ENCODE measurements at places on chromosomes 16 and 17. TPM values are rescaled to one million over a fixed set of nuclear protein-coding genes. Genes with fewer than 3 reads are reported as not detected.

Gene CBX8
- 5.4 TPM for total RNA-seq

Gene CA5A
- not detected for total RNA-seq

- no peak for DNase-seq
- H3K36me3 ChIP-seq: no peaks in the 10 kb centered on the region
- H3K4me3 ChIP-seq: no peak overlapping the region
- peaks cover 2% of the 10 kb centered on the region for H3K27me3 ChIP-seq
- H3K27ac ChIP-seq: no peak overlapping the region
Observed at GRCh38 chr17:73571511-73572130, 72.6 kb downstream of the SDK2 start.

DNA sequence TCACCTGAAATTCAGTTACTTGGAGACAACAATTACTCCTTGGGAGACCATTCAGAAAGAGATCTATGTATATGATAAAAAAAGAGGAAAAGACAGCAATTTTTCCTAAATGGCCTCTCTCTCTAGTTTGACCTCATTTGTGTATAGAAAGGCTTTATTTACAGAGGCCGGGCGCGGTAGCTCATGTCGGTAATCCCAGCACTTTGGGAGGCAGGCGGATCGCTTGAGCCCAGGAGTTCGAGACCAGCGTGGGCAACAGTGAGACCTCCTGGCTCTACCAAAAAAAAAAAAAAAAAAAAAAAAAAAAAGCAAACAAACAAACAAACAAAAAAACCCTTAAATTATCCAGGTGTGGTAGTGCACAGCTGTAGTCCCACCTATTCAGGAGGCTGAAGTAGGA lies 20.7 kb downstream of the GRB2 start:
- no peak overlapping the region for H3K4me3 ChIP-seq
- no peak overlapping the region for H3K27ac ChIP-seq
- DNase-seq: peak; percentile 40
- H3K27me3 ChIP-seq: no peaks in the 10 kb centered on the region
- H3K4me1 ChIP-seq: peaks cover 3% of the 10 kb centered on the region
- H3K36me3 ChIP-seq: peaks cover 22% of the 10 kb centered on the region

DNA sequence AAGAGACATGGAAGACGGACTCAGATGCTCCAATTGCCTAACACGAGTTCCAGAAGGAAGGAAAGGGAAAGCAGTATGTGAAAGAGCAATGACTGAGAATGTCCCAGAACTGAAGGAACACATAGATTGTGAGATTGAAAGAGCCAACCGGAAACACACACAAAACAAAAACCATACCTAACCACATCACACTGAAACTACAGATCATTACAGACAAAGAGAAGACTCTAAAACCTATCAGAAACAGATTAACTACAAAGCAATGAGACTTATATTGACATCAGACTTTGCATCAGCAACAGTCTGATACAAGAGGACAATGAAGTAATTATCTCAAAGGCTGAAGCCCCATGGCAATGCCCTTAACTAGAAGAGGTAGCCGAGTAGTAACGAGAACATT lies 45.6 kb upstream of the CLEC18B start:
- no peaks in the 10 kb centered on the region for H3K27me3 ChIP-seq
- H3K4me1 ChIP-seq: no peaks in the 10 kb centered on the region
- H3K36me3 ChIP-seq: peaks cover 86% of the 10 kb centered on the region
- H3K4me3 ChIP-seq: no peak overlapping the region
- DNase-seq: no peak
- no peak overlapping the region for H3K27ac ChIP-seq

GRCh38 chr17:80372922-80373570 lies 41.9 kb upstream of the ENDOV start:
- DNase-seq: no peak
- no peak overlapping the region for H3K4me3 ChIP-seq
- H3K27ac ChIP-seq: no peak overlapping the region
- H3K36me3 ChIP-seq: peaks cover 80% of the 10 kb centered on the region
- peaks cover 16% of the 10 kb centered on the region for H3K4me1 ChIP-seq
- no peaks in the 10 kb centered on the region for H3K27me3 ChIP-seq

- no peak for DNase-seq
- no peak overlapping the region for H3K4me3 ChIP-seq
- H3K27ac ChIP-seq: no peak overlapping the region
- H3K4me1 ChIP-seq: peaks cover 9% of the 10 kb centered on the region
- no peaks in the 10 kb centered on the region for H3K27me3 ChIP-seq
- peaks cover 89% of the 10 kb centered on the region for H3K36me3 ChIP-seq
Observed at GRCh38 chr16:83915081-83915480, 16.2 kb downstream of the MLYCD start.

DNA sequence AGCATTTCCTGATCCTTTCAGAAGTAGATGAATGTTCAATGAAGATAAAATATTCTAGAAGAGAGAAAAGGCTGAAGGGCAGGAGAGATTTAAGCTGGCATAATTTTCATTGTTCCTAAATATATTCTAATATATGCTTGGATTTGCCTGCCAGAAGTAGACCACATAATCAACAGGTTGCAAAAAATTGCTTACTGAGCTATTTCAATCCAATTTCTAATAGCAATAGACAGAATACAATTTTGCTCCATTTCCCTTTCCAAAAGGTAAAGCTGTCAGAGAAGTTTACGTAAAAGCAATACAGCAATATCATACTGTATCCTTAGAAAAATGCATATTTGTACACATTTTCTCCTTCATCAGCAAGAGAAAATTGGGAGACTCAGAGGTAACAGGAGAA lies 237.3 kb downstream of the PMP22 start:
- no peak overlapping the region for H3K4me3 ChIP-seq
- no peak for DNase-seq
- no peak overlapping the region for H3K27ac ChIP-seq
